ENCODE measurements at places on chromosomes 7 and 10.

GRCh38 chr7:66307591-66308215 is 102.6 kb downstream of the TPST1 start:
- DNase-seq: no peak

- DNase-seq: no peak
Measured at GRCh38 chr10:86234107-86234506, 132.5 kb downstream of the GRID1 start.

GRCh38 chr7:24366876-24367275 is 82.9 kb downstream of the NPY start:
- no peak for DNase-seq

- DNase-seq: no peak
Measured at GRCh38 chr7:114832906-114833595, 88.8 kb upstream of the MDFIC start.

DNA sequence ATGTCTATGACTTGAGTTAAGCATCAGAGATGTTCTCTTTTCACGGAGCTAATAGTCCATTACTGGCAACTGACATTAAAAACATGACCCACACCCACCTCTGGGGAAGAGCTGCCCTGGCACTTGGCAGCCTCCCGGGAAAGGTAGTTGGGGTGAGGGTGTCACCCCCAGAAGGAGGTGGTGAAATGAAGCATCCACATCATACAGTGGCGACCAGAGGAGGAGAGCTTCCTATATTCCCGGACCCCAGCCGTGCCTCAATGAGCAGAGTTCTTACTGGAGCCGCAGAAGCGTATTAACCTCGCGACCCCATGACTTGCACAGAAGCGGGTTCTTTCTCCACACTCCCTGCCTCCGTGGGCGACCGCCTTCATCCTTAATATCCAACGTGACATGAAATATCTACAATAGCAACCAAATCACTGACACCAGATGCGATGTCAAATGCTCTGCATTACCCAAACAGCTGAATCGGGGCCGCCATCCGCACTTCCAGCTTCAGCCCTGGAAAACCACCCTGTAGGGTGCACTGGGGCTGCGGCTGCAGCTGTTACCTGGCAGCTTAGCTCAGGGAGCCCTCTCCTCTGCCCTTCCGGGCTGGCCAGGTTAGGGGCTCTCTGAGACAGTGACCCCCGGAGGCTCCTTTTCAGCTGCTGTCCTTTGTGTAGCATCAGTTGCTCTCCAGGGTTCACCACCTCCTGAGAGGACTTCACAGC is 103.1 kb upstream of the PARD3 start:
- DNase-seq: no peak

- no peak for DNase-seq
Measured at GRCh38 chr10:69736886-69737641, 64.6 kb upstream of the COL13A1 start.

DNA sequence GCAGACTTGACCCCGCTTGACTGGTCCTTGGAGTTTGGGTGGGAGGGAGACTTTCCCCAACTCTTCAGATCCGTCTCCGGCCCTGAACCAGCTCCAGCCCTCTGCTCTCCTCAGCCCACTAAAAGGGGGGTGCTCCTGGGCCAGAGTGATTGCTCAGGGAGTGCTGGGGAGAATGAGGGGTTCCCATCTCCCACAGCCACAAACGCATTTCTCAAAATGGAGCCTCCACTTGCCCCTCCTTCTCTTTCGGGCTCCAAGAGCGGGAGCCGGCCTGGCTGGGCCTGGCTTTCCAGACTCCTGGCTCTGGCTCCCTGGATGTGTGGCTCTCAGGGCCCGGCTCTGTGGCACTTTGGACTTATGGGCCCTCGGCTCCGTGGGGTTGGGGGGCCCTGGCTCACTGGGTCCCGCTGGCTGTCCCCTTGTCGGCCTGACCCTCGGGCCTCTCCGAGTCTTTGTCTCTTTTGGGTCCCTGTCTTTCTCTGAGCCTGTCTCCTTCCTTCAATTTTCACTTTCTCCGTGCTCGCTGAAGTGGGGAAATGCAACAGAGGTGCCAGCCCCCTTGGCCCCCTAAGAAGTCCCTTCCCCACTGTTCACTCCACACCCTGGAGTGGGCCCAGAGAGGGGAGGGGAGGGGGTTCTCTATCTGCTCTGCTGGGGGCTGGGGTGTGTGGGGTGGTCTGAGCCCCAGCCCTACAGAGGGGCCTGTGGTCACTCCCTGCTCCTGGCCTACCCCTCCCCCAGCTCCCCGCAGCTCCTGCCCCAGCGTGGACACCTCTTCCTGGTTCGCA is 713 bp downstream of the LZTS2 start:
- no peak for DNase-seq

- no peak for DNase-seq
Measured at GRCh38 chr10:58971796-58972491, 204.5 kb upstream of the PHYHIPL start.
